Astrocyte (in vitro differentiated cells and primary cell): ENCODE measurements at places on chromosomes 11 and 22.

DNA sequence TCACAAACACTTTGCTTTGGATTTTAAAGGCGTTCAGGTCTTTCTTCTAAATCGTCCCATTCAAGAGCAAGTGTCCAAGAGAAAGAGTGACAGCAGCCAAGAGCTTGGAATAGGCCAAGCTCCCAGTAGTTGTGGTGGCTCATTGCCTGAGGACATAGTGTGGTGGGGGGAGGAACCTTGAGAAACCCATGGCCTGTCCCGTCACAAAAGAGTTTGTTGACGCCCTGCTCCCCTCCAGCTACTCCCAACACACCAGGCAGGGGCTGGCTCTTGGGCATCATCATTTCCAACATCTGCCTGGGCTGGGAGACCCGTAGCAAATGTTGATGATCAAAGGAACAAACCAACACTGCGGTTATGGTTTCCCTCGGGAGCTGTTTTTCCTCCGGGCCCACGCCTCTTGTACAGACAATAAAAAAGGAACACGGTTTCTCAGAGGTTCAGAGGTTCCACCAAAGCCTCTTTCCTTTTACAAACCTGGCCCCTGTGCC, 20.8 kb downstream of the FADS3 start:
- no peak for DNase-seq

GRCh38 chr11:1728931-1729691, 21.3 kb downstream of the IFITM10 start:
- DNase-seq, result no peak

DNA sequence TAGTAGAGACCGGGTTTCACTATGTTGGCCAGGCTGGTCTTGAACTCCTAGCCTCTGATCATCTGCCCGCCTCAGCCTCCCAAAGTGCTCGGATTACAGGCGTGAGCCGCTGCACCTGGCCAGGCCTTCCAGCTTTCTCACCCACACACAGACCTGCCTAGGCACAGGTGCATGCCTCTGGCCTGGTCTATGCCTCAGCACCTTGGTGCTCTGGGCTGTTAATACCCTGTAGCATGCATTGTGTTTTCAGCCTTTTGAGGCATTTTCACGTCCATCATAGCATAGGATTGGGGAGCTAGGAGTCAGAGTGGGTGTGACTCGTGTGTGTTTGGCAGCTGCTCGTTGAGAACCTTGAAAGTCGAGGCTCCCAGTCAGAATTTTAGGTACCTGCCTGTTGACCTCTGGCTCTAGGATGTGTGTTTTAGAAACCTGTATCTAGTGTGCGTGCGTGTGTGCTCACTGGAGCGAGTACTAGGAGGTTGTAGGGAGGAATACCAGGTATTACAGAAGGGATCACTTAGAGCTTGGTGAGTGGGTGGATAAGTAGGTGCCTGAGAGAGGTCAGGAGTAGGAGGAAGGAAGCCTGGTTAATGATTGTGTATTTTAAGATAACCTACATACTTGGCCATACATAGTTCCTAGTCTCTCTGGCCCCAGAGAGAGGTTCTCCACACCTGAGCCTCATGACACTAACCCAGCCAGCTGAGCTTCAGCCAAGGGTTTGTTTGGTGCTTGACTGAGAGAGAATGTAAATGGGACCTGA, 20.0 kb downstream of the CRKL start:
- no peak for DNase-seq

DNA sequence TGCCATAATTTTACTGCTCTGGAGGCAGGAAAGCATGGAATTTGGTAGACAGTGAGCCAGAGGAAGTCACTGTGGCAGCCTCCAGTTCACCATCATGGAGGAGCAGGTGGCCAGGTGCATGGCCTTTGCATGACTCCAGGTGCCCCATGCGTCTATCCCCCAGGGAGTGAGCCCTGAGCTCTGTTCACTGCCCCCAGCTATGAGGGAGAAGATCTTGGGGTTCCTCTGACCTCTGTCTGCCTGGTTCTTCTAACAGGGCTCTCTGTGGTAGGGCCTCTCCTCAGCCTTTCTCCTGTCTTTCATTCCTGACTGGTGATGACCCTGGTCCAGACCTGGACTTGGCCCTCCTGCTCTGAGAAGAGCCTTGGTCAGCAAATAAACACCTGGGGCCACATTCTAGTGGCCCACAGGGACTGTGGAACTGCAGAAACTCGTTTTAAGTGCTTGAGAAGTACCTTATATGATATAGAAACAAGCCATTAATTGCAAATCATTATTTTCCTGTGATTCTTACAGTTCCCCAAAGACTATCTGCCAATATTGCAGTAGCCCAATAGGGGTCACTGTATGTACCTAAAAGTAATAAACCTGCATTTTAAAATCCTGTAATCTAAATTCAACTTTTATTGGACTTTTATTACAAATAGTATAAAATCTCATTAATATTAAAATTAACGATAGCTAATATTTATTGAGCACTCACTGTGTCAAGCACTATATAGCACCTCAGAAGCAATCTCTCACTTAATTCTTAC, 120.0 kb upstream of the SYT13 start:
- DNase-seq, result no peak

DNA sequence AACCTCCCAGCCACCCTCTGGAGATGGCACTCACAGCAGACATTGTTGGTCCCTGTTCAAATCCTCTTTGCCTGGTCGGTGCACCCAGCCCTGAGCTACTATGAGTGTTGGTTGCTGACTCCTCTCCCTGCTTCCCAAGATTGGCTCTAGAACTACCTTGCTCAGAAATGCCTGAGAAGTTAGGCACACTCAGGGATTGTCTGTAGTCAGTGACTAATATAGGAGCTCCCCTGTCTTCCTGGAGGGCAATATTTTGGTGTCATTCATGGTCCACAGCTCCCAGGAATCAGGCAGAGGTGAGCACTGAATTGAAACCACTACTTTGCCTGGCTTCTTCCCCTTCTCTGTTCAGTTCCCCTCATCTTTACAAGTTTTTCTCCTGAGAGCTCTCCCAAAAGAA, 325.9 kb downstream of the MIAT start:
- no peak for DNase-seq

- no peak for DNase-seq
These were observed 138.7 kb downstream of the TRIM29 start for GRCh38 chr11:119999220-119999619.

GRCh38 chr22:44204739-44205515, 24.2 kb downstream of the PARVG start:
- DNase-seq, result no peak

- DNase-seq, result no peak
These were observed 54.9 kb downstream of the CD82 start for GRCh38 chr11:44620328-44620725.

DNA sequence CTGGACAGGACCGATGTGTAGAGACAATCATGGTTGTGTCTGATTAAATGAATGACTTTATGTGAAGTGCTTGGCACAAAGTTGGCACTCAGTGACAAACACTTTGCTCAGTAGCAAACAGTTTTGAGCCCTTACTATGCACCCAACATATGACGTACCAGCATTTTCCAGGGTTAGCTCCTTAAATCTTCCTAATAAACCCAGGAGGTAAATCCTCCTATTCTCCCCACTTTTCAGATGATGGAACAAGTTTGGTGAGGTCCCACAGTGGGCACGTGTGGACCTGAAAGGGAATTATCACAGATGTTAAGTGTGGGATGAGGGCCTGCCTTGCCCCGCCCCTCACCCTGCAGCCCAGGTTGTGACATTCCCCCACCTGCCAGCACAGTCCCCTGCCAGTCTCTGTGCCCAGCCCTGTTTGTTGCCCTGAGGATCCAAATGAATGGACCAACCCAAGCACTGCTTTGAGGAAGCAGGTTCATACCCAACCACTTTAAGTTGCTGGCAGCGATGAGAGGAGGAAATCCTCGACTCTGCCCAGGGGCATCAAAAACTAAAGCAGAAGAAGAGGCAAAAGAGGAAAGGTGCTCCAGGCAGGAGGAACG, 6.6 kb upstream of the CARD10 start:
- DNase-seq, result peak; percentile 22

DNA sequence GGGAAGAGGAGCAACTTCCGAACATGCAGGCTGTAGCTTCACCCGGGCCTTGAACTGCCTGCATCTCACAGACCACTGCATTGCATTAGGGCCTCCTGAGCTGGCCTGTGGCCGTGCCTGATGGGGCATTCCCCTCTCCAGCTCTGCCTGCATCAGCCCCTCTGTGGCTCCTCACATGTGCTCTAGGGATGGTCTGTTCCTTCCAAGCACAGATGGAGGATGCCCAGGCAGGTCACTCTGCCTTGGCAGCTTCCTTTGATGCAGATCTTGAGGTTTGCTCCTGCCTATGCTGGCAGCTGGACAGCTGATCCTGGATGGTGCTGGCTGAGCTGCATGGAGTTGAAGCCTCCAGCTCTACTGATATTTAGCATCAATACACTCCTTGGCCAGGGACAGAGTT, 28.5 kb downstream of the AMPD3 start:
- DNase-seq, result no peak

- peak; percentile 90 for DNase-seq
These were observed 57.5 kb upstream of the PLET1 start for GRCh38 chr11:112318184-112318591.

DNA sequence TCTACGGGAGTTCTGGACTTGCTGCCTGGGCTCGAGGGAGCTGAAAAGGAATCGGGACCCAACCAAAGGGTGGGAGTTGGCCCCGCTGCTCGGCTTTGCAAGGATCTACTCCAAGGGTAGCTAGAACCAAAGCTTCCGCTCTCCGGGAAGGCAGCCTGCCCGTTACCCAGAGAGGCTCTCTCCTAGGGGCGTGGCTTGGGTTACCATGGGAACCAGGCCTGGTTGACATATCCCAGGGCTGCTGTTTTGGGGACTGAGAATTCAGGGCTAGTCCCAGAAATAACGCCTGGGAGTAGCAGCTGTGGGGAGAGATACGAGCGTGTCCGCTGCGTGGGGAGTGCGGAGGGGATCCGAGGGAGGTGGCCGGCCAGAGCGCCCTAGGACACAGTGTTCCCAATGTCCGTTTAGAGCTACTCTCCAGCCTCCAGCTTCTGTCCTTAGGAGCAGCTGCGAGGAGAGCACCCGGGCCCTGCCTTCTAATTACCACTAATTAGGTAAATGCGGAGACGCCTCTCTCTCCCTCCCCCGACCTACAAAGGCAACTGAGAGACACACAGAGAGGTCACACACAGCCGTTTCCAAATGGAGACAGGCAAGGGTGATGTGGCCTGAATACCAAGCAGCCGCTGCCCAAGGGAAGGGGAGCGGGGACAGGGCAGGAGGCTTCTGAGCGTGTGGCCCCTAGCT, 141.6 kb upstream of the CADM1 start:
- no peak for DNase-seq

- DNase-seq, result no peak
These were observed 154.3 kb upstream of the TBCEL start for GRCh38 chr11:120869516-120870011.

DNA sequence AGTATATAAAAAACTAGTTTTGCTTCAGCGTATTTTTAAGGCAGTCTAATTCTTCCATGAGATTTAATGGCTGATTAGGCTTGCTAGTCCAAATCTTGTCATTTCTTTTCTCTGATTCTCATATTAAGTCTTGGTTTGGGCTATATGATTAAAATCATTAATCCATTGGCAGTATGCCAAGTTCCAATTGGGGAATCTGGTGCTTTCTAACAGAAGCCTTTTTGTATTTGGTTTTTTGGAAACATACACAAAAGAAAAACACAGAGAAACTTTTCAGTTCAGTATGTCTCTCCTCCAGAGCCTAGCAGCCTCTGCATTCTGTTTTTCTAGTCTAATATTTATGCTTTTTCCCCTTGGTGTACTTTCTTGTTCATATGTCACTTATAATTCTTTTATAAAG, 37.9 kb downstream of the SWAP70 start:
- DNase-seq, result no peak

DNA sequence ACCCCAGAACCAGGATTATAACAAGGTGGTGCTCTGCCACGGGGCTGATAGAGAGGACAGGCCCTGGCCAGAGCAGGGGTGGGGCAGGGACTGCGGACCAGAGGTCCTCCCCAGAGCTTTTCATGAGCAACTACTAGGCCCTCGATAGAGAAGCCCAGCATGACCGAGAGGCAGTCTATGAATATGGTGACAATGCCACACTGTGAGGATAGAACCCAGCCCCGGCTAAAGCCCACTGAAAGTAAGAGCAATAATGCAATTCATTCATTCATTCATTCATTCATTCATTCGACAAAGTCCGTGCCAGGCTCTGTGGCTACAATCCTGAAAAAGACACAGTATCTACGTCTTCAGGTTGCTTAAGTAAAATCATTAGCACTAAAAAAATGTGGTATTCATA, 35.6 kb upstream of the CD5 start:
- no peak for DNase-seq

DNA sequence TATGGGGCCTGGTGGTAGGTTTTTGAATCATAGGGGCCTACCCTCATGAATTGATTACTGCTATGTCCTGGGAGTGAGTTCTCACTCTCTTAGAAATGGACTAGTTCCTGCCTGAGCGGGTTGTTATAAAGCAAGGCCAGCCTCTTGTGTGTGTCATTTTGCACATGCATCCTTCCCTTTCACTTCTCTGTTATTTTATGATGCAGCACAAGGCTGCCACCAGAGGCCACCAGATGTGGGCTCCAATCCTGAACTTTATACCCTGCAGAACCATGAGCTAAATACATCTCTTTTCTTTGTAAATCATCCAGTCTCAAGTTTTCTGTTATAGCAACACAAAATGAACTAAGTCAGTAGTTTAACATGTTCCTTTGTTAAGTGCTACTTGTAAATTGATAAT, 251.4 kb downstream of the BLID start:
- DNase-seq, result no peak

- DNase-seq, result no peak
These were observed 1.5 kb downstream of the SIDT2 start for GRCh38 chr11:117180020-117180419.

DNA sequence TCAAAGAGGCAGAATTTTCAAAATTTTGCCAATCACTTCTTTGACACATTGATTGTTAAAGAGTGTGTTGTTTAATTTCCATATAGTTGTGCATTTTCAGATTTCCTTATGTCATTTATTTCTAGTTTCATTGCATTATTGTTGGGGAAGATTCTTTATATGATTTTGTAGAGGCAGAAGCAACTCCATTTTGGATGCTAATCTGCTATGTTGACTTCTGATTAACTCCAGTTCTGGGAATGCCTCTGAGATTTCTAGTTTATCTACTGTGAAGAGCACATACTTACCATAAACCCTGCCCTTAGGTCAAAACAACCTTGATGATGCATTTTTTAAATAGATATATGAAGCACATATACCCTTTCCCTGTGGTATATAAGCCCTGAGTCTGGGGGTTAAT, 29.5 kb upstream of the ZBED5 start:
- no peak for DNase-seq

DNA sequence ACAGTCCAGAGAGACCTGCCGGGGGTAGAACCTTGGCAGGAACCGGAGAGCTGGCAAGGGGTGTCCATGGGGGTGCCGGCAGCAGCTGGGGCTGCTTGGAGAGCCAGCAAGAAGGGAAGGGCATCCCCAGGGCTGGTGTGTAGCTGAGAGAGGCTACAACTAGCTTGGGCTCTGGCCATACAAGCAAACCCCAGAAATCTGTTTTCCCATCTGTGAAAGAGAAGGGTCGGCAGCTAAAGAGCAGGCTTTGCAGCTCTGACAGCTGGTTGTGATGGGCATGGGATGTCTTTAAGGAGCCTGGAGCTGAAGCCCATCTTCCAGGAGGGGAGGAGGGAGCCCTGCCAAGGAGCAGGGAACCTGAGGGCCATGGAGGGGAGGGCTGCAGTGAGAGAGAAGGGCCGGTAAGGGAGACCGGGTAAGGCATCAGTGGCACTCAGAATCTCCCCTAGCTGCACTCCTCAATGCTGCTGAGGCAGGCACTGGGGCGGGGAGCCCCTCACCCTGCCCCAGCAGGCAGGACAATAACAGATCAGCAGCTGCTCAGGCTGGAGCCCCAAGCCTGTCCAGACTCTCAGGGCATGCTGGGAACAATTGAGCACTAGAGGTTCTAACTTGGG, 3.9 kb downstream of the CHST1 start:
- no peak for DNase-seq

GRCh38 chr11:108496643-108497256, 1.4 kb downstream of the POGLUT3 start:
- DNase-seq, result peak; percentile 43
